ENCODE measurements at places on chromosomes 3 and 15.

GRCh38 chr3:43584043-43584826, 37.6 kb downstream of the ANO10 start:
- DNase-seq = no peak

- no peak for DNase-seq
Measured at GRCh38 chr15:31062911-31063310, 38.6 kb downstream of the TRPM1 start.

GRCh38 chr15:98727115-98728040, 79.0 kb downstream of the IGF1R start:
- DNase-seq = no peak

DNA sequence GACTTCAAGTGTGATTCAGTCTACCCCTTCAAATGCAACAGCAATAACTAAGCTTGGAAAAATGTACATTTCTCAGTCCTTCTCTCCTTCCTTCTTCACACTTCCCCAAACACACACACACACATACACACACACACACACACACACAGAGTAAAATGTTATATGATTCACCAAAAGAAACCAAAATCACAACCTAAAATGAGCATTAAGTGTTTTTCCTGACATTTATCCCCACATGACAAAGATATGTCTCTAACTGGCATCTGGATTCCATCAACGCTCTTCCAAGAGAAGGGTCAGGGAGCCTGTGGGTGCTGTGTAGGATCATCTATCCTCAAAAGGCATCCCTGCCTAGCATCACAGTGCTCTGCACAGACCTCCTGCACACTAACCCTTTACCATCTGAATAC, 21.0 kb downstream of the PDZRN3 start:
- DNase-seq = no peak

GRCh38 chr3:90136456-90137191, 1029.2 kb downstream of the EPHA3 start:
- DNase-seq = no peak

DNA sequence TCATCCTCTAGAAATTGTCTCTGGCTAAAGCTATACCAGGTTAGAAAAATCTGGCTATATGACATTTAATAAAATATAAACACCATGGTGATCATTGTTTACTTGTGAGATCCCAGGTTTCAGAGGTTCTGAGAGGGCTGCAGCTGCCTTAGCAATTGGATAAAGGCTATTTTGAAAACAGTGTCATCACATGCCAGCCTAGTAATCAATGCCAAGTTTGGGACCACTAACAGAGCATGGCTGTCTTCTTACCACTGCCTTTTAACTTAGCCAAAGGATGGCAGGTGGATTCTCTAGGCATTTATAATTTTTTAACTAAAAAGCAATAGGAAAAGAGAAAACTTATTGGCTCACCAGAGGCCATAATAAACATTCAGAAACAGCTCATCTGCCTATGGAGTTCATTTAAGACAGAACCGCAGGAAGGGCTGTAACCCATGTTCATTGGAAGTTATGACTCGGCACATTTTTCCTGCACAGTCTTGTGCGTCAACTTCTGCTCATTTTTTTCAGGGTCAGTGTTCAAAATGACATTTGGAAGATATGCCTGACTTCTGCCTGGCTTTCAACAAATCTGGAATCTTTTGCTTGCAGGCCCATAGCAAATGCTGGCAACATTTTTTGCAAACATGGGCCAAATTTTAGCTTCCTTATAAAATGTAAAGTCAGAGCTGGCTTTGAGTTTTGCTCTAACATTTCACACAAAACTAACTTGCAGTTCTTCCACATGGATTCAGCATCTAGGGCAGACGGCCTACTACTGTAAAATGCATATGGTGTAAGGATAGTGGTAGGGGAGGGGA, 476.0 kb upstream of the TBL1XR1 start:
- no peak for DNase-seq

All from GM13977 (cell line).